ENCODE measurements at places on chromosomes 3 and 15.

- DNase-seq, result no peak
These were observed 51.2 kb upstream of the PCSK6 start for GRCh38 chr15:101540480-101541239.

DNA sequence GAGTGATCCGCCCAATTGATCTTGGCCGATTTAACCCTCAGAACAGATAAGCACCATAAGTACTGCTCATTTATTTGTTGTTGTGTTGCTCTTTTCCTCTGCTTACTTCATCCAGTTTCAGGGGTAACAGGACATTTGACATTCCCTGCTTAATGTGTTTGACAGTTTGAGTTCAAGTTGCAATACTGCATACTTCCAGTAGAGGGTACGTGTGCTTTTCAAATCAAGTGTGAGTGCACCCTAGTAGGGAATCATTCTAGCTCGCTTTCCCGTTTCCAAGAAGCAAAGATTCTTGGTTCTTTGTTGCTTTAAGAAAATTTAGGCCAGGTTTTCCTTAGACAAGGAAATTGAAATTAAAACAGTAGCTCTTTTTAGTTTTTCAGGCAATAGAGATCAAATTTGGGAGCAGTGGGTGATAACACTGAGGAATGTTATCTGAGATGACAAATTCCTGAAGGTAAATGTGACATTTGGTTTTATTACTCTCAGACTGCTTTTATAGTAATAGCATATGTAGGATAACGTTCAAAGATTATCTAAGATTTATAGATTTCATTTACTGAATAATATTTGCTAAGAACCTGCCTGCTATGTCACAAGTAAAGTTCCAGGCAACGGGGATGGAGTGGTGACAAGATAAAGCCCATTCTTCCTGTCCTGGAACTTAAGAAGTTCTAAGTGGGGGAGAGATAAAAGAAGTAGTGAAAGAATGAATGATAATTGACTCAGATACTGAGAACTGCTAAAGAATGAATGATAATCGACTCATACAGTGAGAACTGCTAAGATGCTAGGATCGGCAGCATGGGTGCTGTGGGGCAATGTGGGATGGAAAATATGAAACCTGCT, 73.3 kb downstream of the SYNPR start:
- DNase-seq, result no peak

GRCh38 chr15:62644889-62645742, 397.4 kb upstream of the TPM1 start:
- DNase-seq, result no peak

DNA sequence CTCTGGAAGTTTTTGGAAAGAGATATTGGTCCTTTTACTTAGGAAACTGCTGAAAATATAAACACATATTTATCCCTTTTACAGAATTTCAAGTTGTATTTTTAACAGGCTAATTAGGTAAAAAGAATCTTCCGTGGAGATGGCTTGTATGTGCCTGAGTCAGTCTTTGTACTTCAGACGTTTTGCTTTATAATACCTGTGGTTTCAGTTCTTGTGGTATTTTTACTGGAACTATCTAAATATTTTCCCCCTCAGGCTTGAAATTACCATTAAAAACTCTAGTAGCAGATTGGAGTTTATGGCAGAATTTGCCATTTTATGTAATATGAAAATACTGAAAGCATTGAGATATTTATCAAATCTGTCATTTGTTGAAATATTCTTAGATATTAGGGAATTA, 151.6 kb upstream of the CGNL1 start:
- no peak for DNase-seq

- DNase-seq, result no peak
These were observed 5.3 kb upstream of the CTDSPL start for GRCh38 chr3:37856381-37856780.

DNA sequence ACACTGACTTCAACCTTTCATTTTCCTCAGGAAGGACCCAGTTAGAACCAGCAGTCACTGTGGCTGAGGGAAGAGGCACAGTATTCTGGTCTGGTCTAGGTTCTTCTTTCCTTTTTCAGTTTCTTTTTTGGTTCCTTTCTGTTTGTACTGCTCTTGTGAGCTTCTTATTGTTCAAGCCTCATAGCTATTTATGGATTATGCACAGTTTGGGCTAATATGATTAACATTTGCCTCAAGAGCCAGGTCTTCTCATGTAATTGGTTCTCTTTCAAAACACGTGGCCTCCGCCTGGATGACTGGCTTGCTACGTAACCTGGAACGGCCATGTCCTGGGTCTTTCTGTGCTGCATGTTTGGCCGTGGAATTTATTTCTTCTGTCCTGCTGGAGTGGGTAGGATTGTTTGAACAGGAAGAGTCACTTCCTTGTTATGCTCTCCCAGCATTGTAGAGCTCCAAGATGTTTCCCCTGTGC, 43.3 kb downstream of the RBMS3 start:
- DNase-seq, result no peak

- no peak for DNase-seq
These were observed 13.3 kb upstream of the CSPG4 start for GRCh38 chr15:75725719-75726607.

DNA sequence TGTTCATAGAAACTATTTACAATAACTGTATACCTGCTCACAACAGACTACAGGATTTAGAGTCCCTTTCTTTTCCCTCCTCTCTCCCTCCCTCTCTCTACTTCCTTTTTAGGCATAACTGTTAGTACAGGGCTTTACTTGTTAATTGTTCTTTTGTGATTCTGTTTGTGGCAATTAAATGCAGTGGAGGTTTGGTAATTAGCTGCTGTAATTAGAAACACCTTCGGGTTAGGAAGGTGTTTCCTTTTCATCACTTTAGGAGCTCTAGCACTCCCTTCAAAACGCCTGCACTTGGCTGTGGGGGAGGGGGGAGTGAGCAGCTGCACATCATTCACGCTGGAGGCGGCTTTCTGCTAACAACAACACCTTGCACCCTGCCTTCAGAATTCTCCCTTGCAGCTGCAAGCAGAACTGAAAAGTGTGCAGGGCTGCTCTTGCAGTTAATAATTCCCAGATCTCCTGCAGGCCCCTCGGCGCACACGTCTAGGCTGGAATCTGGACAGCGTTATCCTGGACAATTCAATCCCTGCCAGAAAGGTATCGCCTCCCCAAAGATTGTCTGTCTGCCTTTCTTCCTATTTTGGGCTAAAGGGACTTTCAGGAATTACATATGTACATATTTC, 242.6 kb upstream of the RGMA start:
- DNase-seq, result no peak

- no peak for DNase-seq
These were observed 4.3 kb downstream of the CHRNA3 start for GRCh38 chr15:78616506-78616905.

DNA sequence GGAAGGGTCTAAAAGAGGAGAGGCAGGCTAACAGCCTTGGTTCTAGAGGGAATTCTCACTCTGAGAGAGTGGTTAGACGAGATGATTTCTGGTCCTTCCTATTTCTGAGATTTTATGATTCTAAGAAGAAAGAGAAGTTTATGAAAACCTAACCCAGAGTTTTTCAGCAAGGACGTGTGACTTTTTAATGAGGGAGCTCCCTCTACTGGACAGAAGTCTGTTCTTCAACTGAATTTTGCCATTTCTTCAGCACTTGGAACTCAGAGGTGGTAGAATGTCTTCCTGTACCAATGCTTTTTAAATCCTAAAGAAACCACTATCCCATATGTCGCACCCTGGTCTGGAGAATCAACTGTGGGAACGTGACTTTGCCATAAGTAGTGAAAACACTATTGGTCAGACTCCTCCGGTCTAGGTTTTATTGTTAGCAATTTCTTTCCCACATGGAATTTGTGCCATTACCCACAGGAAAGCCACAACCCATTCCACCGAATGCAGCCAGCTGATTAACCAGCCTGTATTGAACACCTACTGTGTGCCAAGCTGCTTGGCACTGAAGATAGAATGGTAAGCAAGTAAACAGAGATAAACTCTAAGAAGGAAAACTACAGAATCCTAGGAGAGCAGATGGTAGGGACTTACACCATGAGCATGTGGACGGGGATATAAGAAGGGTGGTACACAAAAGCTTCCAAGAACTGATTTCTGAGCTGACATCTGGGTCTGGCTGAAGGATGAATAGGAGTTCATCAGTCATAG, 199.5 kb upstream of the LMCD1 start:
- DNase-seq, result no peak

GRCh38 chr15:40389824-40390595, 7.5 kb downstream of the KNSTRN start:
- no peak for DNase-seq

- no peak for DNase-seq
These were observed 8.4 kb upstream of the COMMD4 start for GRCh38 chr15:75327491-75327890.

DNA sequence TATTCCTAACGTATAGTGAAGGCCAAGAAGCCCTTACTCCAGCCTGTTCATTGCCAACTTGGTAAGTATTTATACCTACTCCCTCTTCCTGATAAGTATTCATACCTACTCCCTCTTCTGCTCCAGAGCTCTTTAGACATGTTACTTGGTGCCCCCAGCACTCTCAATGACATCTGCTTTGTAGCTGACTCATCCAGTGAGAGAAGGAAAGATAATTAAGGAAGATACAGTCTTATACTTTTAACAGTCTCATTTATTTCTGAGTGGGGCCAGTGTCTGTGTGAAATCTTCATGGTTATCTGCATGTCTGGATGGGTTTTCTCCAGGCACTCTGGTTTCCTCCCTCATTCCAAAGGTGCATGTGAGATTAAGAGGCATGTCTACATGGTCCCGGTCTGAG, 698.7 kb downstream of the FHIT start:
- no peak for DNase-seq

GRCh38 chr3:138081371-138082084, 33.9 kb downstream of the DZIP1L start:
- DNase-seq, result no peak

DNA sequence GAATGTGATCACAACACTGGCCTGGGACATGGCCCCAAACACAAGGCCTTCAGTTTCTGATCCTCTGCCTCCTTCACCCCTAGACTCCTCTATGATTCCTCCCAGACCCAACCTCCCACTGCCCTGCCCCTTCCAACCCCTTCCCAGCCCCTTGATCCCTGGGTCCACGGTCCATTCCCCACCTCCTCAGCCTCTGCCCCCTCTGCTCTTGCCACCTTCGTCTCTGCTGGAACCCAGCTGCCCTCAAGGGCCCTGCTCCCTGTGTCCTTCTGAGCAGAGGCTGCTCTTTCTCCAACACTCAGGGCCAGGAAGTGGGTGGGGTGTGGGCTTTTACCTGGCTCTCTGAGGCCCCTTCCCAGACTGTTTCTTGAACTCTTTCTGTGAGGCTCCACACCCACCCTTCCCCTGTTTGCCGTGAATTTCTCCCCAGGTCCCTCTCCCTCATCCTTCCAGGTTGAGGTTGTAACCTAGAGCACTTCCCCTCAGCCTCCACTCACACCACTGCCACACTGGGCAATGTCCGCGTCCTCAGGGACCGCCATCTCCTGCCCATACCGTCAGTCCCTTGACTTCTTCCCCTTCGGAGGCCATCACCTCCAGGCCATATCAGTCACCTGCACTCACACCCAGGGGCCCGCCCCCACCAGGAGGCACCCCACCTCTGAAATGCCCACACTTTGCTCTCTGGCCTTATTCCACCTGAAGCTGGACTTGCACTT, 18.7 kb upstream of the SLCO2A1 start:
- no peak for DNase-seq

DNA sequence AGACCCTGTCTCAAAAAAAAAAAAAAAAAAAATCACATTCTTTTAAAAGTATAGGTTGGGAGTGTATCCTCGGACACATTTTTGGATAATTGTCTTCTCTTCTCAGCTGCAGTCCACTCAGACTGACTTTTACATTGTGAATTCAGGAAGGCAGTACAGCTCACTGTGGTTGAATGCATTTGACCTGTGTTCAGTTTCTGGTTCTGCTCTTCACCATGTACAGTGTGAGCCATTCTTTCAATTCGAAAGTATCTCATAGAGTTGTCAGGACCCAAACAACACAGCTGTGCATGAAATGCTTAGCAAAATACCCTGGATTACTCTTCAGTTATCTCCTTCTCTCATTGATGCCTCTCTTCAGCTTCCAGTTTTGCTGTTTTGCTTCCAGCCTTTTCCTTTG, 5.0 kb downstream of the CMTM8 start:
- DNase-seq, result no peak

- DNase-seq, result no peak
These were observed 44.1 kb upstream of the ICE2 start for GRCh38 chr15:60523056-60523455.

- no peak for DNase-seq
These were observed 31.1 kb upstream of the HHATL start for GRCh38 chr3:42733501-42734262.

- DNase-seq, result no peak
These were observed 141.8 kb upstream of the BNIP2 start for GRCh38 chr15:59830873-59831272.

DNA sequence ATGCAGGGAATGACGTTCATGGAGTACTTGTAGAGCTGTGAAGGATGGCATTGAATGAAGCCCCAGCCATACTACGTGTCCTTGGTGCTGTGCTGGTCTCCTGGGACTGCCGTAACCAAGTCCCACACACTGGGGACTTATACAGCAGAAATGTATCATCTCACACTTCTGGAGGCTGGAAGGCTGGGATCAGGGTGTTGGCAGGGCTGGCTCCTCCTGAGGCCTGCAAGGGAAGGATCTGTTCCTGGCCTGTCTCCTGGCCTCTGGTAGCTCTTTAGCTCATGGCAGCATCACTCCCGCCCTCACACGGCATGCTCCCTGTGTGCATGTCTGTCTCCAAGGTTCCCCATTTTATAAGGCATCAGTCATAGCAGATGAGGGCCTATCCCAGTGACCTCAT, 29.5 kb upstream of the GABRG3 start:
- DNase-seq, result no peak

GRCh38 chr3:110750201-110750600, 321.4 kb upstream of the NECTIN3 start:
- DNase-seq, result no peak

DNA sequence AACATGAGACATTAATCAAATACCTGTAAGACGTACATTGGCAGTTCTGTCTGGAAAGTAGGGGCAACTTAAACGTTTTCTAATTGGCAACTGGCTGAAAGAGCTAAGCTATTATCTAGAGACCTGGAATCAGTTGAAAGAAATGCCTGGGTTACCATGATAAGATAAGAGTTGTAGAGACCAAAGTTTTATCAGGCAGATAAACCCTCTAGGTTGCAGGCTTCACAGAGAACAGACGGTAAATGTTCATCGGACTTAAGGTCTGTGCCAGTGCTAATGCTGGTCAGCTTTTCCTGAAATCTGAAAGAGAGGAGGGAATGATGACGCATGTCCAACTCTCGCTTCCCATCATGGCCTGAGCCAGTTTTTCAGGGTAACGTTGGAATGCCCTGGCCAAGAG, 196.2 kb downstream of the ROBO2 start:
- no peak for DNase-seq

- no peak for DNase-seq
These were observed 255.4 kb downstream of the TJP1 start for GRCh38 chr15:29566914-29567313.

GRCh38 chr3:104523136-104523535, 843.6 kb upstream of the ALCAM start:
- DNase-seq, result no peak

DNA sequence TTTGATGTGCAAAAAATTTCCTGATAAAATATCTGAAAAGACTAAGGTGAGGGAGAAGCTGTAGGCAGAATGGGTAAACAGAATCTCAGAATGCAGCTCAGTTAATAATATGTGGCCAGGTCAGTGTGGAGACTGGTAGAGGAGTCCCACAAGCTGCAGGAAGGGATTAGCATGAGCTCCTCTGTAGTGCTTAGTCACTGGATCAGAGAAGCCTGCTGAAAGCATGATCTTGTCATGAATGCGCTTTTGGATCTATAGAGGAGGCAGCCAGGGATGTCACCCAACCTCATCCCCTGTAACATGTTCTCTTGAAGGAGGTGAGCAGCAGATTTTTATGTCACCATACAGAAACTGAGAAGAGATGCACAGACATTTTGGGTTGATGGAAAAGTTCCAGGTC, 1035.3 kb upstream of the GBE1 start:
- DNase-seq, result no peak
